ENCODE measurements at places on chromosomes 4 and X.

DNA sequence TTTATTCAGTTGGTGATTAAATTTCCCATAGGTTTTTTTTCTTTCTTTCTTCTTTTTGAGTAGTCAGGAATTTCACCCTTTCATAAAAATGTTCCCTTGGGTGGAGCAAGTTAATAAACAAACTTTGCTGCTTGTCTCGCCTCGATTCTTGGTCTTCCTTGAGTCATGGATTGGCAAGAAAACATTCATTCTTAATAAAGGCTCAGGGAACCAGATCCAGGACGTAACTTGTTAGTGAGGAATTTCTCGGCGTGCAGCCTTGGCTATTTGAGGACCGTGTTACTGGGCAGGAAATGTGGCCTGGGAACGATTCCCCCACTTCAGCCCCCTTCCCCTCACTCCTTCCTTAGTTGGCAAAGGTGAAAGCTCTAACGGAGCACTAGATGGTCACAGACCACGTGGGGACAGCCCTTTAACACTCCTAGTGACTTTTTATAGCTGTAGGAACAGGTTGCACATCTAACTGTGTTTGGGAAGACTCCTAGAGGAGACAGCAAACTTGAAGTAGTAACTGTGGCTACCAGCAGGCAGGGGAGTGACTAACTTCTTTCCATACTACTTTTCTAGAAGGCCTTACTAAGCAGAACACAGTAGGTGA is 106.8 kb downstream of the UCHL1 start:
- DNase-seq: no peak

DNA sequence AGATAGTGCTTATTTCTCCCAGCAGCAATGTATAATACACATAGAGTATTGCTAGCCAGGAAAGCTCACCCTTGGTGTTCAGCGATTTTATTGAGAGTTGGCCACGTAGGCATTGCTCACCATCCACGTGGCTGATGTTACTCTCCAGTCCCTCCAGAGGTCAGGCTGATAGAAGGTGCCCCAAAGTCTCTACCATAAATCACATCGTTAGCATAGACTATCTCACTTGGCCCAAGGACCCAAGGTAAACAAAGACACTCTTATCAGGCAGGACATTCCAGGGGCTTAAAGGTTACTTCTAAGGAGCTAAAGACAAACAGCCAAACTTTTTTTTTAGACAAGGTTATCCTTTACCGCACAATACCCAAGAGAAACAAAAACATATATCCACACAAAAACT is 30.3 kb upstream of the RGN start:
- DNase-seq: no peak

DNA sequence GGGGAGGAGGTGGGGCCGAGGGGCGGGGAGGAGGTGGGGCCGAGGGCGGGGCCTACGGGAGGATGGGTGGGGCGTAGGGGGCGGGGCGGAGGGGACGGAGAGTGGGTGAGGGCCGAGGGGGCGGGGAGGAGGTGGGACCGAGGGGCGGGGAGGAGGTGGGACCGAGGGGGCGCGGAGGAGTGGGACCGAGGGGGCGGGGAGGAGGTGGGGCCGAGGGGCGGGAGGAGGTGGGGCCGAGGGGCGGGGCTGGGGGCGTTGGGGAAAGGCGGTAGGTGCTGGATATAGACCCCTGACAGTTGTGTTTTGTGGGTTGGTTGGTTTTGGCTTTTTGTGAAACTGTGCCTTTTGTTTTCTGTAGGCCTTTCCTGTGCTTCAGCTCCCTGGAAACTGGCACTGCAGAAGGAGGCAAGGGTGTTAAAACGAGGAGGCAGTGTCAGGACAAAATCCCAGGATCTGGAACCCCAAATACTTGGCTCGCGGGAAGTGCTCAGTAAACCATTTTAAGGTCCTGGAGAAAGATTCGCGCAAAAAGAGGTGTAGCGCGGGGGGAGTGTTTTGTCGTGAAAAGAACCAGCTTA is 580 bp upstream of the MMGT1 start:
- peak; percentile 56 for DNase-seq

GRCh38 chr4:52059372-52059771 is 8.3 kb downstream of the SPATA18 start:
- DNase-seq: no peak

GRCh38 chr4:168699224-168699878 is 202.5 kb downstream of the PALLD start:
- no peak for DNase-seq

GRCh38 chr4:140049024-140049848 is 104.7 kb downstream of the MAML3 start:
- peak; percentile 20 for DNase-seq

- DNase-seq: no peak
Measured at GRCh38 chr4:186979961-186980745, 256.5 kb upstream of the FAT1 start.

- no peak for DNase-seq
Measured at GRCh38 chr4:35993606-35994005, 250.7 kb downstream of the ARAP2 start.

DNA sequence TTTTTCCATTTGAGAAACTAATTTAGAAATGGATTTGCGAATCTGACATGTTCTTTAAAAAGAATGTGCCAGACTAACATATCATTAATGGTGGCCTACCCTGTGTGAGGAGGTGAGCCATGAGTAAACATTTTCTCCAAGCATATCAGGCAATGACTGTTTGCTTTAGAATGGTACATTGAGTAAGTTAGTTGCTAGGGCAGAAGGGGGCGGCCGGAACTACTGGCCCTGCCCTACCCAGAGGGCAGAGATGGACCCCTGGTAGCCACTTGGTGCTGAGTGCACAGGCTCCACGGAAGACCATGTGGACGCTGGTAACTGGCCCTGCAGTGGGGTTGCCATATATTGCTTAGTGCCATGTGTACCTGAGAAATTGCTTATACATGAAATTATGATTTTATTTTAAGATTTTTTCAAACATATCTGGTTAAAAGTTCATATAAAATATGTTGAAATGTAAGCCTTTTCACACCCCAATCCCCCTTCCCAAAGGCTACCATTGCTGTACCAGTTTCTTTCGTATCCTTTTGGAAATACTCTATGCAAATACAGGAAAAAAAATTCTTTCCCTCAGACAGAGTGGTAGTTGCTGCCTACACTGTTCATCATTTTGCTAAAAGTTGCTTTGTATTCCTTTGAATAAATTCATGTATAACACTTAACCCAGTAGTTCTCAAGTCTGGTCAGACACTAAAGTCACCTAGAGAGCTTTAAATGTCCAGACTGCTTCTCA is 8.8 kb downstream of the FNIP2 start:
- no peak for DNase-seq

Measured in activated T-cell treated with anti-CD3 and anti-CD28 coated beads for 24 hours (primary cell).